ENCODE measurements at places on chromosomes 12 and 14.

GRCh38 chr12:22334410-22335100 lies at the start of gene ST8SIA1:
Gene ST8SIA1 (minus strand): TSS chr12:22334707. CDS start chr12:22334232, 475 bp downstream.
- peak; percentile 43 for DNase-seq

- peak; percentile 45 for DNase-seq
Measured at GRCh38 chr14:22319526-22320361, 269.3 kb downstream of the DAD1 start.

GRCh38 chr12:10304161-10304574 lies 3.5 kb upstream of the KLRD1 start:
- DNase-seq: no peak

DNA sequence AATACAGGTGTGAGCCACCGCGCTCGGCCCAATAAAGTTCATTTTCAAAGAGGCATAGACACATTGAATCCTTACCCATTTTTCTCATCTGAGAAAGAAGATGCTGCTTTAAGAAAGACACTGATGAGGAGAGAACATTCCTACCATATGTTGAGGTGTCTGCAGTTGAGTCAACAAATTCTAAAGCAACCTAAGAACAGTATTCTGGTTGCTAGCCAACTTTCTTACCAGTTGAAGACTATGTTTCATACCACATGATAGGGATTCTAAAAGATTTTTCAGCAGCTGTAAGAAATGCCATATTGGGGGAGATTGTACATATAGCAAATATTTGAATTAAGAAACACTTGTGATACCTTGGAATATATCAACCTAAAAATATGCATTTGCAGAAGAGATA lies 160.1 kb downstream of the SRGAP1 start:
- DNase-seq: no peak

- no peak for DNase-seq
Measured at GRCh38 chr12:124423761-124424515, 129.0 kb downstream of the RFLNA start.

GRCh38 chr12:103493199-103493598 lies 2.6 kb downstream of the C12orf42 start:
- no peak for DNase-seq

- no peak for DNase-seq
Measured at GRCh38 chr12:118377021-118377883, 897 bp downstream of the SUDS3 start.

GRCh38 chr12:71222436-71222835 lies 64.6 kb upstream of the TSPAN8 start:
- DNase-seq: no peak

DNA sequence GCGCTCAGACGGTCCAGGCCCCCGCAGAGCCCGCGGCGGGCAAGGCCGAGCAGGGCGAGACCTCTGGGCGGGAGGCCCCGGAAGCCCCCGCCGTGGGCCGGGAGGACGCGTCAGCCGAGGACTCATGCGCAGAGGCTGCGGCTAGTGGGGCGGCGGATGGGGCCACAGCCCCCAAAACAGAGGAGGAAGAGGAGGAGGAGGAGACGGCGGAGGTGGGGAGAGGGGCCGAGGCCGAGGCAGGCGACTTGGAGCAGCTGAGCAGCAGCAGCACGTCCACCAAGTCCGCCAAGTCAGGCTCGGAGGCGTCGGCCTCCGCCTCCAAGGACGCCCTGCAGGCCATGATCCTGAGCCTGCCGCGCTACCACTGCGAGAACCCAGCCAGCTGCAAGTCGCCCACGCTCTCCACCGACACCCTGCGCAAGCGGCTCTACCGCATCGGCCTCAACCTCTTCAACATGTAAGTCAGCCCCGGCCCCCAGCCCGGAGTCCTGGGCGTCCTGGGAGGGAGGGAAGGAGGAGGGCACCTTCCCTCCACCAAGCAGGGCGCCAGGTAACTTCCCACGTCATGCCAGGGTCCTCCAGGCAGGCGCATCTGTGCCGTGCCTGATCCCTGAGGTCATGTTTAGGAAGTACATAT lies 72.4 kb downstream of the IQSEC3 start:
- DNase-seq: no peak

GRCh38 chr14:76465664-76466063 lies 89.7 kb downstream of the ESRRB start:
- DNase-seq: no peak

- DNase-seq: no peak
Measured at GRCh38 chr14:20436363-20436755, 393 bp upstream of the KLHL33 start.

DNA sequence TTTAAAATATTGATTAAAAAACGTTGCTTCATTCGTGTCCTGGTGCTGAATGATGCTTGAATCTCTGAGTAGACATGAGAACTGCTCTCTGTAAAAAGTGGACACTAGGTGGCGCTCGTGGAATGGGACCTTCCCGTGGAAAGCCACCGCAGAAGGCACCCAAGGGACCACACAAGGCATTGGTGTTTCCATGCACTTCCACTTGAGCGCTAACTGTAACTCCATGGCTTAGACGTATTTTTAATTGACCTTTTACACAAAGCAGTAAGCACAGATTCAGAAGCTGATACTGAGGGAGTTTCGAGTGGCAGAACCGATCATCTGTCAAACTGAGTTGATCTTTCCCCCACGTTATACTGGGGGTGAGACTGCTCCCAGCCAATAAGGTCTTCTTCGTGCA lies 135.3 kb downstream of the PRKCH start:
- peak; percentile 86 for DNase-seq

GRCh38 chr12:47268501-47269454 lies 189.0 kb upstream of the AMIGO2 start:
- DNase-seq: no peak

- DNase-seq: no peak
Measured at GRCh38 chr14:101556131-101556530, 5.2 kb upstream of the DIO3 start.

GRCh38 chr14:104392396-104393198 lies 187.0 kb upstream of the C14orf180 start:
- DNase-seq: no peak

- peak; percentile 31 for DNase-seq
Measured at GRCh38 chr12:14619741-14620501, 52.2 kb upstream of the PLBD1 start.

GRCh38 chr12:70619471-70620152 lies 17.6 kb downstream of the PTPRB start:
- DNase-seq: no peak

GRCh38 chr12:76920172-76921099 lies 41.6 kb upstream of the CSRP2 start:
- DNase-seq: no peak

- DNase-seq: no peak
Measured at GRCh38 chr14:103279142-103280025, 54.7 kb upstream of the EIF5 start.

DNA sequence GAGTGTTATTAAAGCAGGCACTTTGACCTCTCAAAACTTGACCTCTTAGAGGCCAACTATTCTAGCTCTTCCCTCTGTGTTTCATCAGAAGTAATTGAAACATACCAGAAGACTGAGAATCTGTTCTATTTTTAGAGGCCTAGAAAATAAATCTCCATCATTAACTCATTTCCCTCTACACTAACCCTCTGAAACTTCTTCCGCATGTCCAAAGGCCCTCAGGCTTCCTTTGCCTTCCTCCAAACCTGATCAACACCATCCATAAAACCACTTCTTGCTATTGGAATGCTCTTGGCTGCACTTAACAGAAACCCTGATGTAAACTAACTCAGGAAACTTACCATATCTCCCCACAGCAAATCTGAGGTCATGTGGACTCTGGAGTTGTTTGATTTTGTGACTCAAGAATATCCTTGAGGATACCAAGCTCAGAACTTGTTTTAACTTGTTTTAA lies 196.4 kb downstream of the RPAP3 start:
- no peak for DNase-seq

GRCh38 chr12:19095756-19096480 lies 33.6 kb upstream of the PLEKHA5 start:
- no peak for DNase-seq

DNA sequence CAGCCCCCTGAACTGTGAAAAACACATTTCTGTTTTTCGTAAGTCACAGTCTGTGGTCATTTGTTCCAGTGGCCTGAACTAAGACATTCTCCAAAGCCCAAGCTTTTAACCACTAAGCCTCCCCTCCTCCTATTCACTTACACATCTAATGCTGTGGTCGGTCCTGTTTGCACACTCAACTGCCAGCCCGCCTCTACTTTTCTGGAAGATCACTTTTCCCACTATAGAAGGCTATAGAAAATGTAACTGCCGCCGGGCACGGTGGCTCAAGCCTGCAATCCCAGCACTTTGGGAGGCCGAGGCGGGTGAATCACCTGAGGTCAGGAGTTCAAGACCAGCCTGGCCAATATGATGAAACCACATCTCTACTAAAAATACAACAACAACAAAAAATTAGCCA lies 524.7 kb upstream of the TMEM132C start:
- DNase-seq: no peak
